ENCODE measurements at places on chromosomes 1 and 21.

DNA sequence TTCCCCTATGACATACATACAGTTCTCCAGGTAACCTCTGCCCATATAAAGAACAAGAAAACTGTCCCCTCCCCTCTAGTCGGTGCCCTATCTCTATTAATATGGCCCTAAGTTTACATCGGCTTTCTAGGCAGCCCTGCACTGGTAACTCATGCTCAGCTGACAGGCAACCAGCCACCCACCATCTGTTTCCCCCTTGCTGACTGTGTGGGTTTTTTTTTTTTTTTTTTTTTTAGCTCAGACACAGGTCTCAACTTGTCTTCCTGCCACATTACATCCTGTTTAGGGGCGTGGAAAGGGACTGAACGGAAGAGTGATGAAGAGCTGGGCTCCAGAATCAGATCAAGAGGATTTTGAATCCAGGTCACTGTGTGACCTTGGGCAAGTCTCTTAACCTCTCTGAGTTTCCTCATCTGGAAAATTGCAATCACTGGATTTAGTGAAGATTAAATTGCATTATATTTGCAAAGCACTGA, 14.0 kb downstream of the LAPTM5 start:
- no peak for DNase-seq

DNA sequence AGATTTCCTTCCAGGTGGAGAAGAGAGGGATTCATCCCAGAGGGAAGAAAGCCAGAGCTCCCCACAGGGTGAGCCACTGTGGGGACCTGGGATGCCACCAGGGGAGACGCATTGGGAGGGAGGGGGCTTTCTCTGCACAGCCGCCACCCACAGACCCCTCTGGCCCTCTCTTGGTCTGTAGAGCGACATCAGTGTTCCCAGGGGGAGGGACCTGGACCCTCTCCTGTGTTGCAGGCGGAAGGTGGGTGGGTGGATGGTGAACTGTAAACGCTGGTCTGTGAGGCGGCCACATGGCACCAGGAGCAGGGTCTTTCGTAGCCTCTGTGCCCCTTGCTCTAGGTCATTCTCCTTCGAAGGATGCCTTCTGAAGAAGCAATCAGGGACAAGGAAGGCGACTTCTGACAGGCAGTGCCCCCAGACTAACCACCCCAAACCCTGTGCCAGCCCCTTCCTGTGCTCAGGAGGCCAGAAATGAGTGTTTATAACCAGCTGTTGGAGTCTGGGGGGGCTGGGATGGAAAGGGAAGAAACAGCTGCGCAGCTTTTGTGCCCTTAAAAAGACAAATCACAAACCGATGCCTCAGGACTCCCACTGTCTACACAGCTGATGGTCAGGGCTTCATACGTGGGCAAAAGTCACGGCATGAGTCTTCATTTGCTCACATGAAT, 121.4 kb upstream of the ZBTB40 start:
- no peak for DNase-seq

GRCh38 chr1:246476771-246477170, 30.3 kb downstream of the SMYD3 start:
- DNase-seq: no peak

DNA sequence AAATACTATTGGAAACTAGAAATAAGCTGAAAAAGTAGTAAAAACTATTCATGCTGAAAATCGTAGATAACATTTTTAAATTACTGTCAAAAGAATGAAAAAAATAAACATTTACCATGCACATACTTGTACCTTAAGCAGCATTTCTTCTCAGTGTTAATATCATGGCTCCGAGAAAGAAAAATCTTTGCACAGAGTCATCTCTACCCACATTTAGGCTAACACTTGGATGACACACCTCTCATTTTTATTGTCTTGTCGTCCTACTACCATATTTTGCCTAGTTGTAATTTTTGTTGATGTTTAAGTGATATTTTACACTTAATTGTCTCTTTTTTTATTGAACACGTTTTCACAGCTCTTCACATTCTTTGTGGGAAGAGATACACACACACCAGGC, 1.7 kb upstream of the TNFSF4 start:
- DNase-seq: no peak

GRCh38 chr1:66938613-66939012, 13.8 kb downstream of the MIER1 start:
- DNase-seq: no peak

GRCh38 chr1:85943526-85943925, 213.0 kb downstream of the COL24A1 start:
- DNase-seq: no peak

GRCh38 chr1:10692401-10693021, 103.9 kb downstream of the CASZ1 start:
- peak; percentile 11 for DNase-seq

- no peak for DNase-seq
Observed at GRCh38 chr1:90508376-90509167, 208.5 kb downstream of the BARHL2 start.

GRCh38 chr21:35088319-35088771, 39.2 kb upstream of the RUNX1 start:
- DNase-seq: no peak

DNA sequence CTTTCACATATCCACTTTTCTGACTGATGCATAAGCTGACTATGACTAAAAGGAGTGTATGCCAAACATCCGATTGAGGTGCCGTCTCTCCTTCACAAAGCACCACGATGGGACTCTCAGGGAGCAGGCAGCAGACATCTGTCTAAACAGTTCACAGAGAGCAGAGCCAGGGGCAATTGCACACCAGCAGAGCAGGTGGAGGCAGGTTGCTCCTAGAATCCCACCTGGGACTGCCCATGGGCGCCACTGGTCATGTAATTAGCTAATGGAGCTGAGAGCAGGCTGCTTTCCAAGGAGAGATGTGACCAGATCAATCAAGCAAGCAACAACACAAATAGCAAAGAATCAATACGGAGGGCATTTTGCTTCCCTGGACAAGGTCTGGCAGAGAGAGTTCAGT, 30.5 kb upstream of the COA6 start:
- no peak for DNase-seq

- no peak for DNase-seq
Observed at GRCh38 chr1:34864759-34865158, 5.2 kb upstream of the SMIM12 start.

- no peak for DNase-seq
Observed at GRCh38 chr1:50257940-50258685, 149.4 kb downstream of the ELAVL4 start.

GRCh38 chr21:16195538-16195910, 465.7 kb downstream of the USP25 start:
- DNase-seq: no peak

- no peak for DNase-seq
Observed at GRCh38 chr1:177429234-177429633, 258.5 kb downstream of the BRINP2 start.

DNA sequence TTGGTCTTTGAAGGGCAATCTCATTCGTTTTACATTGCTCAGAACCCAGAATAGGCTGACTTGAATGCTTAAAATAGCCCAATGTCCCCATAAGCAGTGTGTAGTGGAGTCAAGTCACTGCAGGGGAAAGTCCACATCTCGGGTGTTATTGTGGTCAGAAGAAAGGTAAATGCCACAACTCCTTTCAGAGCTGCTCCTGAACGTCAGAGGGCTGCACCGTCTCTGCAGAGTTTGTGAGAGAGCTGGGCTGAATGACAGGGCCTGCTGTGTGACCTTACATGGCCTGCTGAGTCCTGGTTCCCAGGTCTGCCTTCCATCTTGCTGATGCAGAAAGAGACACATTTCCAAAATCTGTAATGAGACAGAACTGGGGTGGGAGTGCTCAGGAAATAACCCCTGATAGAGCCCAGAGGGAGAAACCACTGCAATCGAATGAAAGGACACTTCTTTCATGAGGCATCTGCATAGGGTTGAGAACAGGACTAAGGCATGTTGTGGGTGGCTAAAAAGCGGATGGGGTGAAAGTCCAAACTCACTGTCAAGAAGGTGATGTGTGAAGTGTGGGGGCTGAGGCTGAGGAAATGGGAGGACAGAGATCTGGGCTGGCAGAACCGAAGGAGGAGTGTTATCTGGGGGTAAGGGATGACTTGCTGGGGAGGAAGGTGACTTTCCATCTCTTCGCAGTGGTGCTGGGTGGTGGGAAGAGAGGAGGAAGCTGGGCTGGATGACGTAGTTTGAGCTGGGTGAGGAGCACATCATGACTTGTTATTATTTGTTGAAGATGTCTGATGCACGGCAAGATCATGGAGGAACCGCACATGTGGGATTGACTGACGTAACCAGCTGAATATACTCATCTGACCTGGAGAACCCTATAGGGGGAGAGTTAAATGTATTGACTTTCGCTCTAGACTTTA, 33.7 kb downstream of the XCL2 start:
- no peak for DNase-seq

DNA sequence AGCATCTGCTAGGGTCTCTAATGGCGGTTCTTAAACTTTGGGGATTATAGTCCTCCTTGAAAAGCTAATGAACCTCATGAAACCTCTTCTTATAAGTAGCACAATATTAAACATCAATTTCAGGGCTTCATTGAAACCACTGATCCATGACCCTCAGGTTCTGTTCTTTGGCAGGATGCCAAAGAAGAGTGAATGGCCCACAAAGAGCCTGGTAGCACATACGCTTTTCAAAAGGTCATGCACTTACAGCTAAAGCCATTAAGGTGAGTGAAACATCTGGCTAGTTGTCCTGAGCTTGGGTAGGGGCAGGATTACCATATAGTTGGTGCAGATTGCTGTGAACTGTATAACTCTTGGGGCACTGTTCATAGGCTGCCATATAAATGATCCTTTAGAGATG, 42.3 kb downstream of the MDM4 start:
- no peak for DNase-seq

DNA sequence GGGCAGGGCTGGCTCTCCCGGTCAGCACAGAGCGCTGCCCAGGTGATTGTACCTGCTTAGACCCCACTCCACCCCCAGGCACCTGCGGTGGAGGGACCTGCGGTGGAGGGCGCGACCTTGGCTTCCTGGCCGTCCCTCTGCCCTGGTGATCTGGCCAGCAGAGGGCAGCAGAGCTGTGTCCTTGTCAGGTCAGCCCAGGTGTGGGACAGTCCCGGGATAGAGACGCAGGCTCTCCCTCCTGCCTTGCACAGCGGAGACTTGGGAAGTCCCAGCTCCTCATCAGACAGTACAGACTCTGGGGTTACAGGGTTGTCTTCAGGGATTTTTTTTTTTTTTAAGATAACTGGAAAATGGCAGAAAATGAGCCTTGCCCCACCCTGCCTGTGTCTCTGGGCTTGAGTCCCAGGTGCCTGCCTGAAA, 10.0 kb downstream of the SLX9 start:
- DNase-seq: peak; percentile 49

DNA sequence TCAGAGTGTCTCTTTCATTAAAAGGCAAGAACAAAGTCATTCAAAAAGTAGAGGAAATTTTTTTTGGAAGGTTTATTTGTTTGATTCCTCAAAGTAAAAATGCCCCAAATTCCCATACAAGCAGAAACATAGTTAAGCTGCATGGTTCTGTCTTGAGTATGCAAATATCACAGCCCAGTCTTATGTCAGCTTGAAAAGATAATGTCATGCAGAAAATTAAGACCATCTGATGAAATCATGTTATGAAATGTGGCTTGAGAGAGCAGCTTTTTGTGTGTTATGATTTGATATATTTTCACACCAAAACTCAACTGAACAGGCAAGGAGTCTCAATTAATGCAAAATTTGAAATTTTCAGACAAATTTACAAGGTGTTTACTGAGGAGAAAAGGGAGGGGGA, 411.0 kb downstream of the LMO4 start:
- no peak for DNase-seq

- DNase-seq: no peak
Observed at GRCh38 chr1:28395181-28395580, 25.6 kb downstream of the PHACTR4 start.

- no peak for DNase-seq
Observed at GRCh38 chr1:185539277-185539943, 194.8 kb upstream of the HMCN1 start.

GRCh38 chr1:162704673-162705424, 72.6 kb downstream of the DDR2 start:
- no peak for DNase-seq

GRCh38 chr1:31745096-31745945, 18.8 kb downstream of the ADGRB2 start:
- DNase-seq: no peak

DNA sequence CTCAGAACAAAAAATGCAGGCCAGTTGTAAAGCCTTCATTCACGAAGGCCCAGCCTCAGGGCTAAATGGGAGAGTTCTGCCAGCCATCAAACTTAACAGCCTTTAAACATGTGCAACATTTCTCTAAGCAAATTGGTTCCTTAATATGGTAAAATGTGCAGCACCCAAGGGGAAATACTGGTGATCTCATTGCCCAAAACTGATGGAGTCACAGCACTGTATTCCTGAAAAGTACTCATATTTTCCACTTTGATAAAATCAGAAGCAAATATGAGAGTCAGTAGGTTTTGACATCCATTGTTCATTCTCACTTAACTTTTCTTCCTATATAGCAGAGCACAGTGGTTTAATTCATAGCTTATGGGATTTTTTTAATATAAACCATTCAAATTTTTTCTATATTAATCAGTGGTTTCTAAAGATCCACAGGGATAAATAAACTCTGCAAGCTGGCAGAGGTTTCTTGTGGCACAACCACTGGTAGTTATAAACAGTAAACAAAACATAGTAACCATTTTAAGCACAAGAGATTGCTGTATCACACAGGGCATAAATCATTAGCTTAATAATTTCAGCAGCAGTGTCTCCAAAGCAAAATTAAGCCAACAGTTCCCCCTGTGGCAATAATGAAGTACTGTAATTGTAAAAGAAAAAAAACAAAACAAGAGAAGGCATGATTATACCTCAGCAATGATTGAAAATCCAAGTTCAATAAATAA, 106.9 kb upstream of the LYPLAL1 start:
- DNase-seq: no peak
